ENCODE measurements at places on chromosomes 7 and 10. TPM values are rescaled to one million over a fixed set of nuclear protein-coding genes. Genes with fewer than 3 reads are reported as not detected.

DNA sequence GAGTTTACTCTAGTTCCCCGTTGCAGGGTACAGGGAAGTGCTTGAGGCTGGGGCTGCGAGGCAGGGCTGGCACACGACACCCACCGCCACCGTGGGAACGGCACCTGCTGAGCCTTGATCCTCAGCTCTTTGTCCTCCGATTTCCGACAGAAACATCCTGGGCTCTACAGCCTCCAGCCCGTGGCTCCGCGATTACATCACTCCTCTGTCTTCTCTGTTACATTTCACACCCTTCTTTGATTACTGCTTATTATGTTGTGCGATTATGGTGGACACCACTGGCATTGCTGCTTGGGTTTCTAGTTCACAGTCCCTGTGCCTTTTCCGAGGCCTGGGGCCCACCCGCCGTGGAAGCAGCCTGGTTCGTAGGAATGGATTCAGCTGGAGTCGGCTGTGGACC is 26.9 kb downstream of the FKBP6 start:
- DNase-seq, result no peak
- no peak overlapping the region for H3K4me3 ChIP-seq
- no peaks in the 10 kb centered on the region for H3K27me3 ChIP-seq

DNA sequence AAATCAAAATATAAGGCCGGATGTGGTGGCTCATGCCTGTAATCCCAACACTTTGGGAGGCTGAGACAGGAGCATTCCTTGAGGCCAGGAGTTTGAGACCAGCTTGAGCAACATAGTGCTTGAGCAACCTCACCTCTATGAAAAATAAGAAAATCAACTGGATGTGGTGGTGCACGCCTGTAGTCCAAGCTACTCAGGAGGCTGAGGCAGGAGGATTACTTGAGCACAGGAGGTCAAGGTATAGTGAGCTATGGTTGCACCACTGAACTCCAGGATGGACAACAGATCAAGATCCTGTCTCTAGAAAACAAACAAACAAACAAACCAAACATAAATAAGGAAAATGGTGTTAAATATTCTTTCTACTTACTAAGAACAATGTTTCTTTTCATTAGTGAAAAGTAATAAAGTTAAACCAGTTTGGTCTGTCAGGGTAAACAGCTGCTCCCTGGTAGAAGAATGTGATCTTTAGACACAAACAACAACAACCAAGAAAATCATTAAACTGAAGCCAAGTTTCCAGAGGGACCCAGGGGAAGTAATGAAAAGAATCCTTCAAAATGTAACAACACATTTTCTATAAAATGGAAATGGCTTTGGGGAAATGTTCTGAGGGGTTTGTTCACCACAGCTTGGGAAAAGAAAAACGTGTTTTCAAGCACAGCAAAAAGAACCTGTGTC is 17.5 kb upstream of the BAG3 start:
- no peak for DNase-seq
- H3K4me3 ChIP-seq, result no peak overlapping the region
- H3K36me3 ChIP-seq, result no peaks in the 10 kb centered on the region
- no peaks in the 10 kb centered on the region for H3K27me3 ChIP-seq

GRCh38 chr7:77501192-77501515 is 35.9 kb upstream of the PTPN12 start:
- H3K4me1 ChIP-seq, result no peaks in the 10 kb centered on the region
- no peak overlapping the region for H3K4me3 ChIP-seq
- no peak overlapping the region for H3K27ac ChIP-seq
- no peaks in the 10 kb centered on the region for H3K27me3 ChIP-seq
- no peaks in the 10 kb centered on the region for H3K36me3 ChIP-seq

CCDC146 gene
- total RNA-seq, result 44.9 TPM

CCNJ gene
- total RNA-seq, result 10.6 TPM

DNA sequence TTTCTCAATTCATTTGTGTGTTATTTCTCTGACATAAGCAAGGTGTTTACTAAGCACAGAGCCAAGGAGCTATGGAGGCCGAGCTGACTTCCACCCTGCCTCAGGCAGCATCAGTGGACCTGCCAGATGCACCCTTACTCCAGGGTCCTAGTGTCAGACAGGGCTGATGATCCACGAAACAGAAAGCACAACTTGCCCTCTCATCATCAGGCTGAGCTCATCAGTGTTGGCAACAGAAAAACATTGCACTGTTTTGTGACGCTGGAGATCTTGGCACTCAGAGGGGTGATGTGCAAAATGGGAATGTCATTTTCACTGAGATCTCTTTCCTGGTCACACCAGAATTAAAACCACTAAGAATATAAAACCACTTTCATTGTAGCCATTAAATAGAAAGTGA is 201.8 kb downstream of the GLI3 start:
- H3K4me3 ChIP-seq, result no peak overlapping the region
- no peaks in the 10 kb centered on the region for H3K36me3 ChIP-seq
- DNase-seq, result no peak
- no peaks in the 10 kb centered on the region for H3K4me1 ChIP-seq

DNA sequence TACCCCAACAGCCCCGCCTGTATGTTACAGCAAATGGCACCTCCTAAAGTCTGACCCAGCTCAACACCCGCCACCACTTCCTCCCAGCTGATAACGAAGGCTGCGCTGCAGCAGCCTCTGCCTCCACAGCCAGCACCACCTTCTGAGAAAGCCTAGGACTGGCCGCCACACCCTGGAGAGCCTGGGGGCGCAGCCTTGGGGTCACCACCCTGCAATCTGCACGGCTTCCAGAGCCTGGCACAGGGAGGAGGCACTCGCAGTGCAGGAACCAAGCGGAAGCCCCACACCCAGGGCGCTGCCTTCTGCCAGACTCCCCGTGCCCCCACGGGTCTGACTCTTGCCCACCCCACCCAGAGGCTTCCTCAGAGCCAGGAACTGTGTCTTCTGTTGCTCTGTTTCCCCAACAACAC is 112.5 kb downstream of the MAD1L1 start:
- peaks cover 28% of the 10 kb centered on the region for H3K4me1 ChIP-seq
- no peaks in the 10 kb centered on the region for H3K27me3 ChIP-seq
- H3K27ac ChIP-seq, result no peak overlapping the region
- no peak for DNase-seq
- no peaks in the 10 kb centered on the region for H3K36me3 ChIP-seq

EGR2 gene
- 4.3 TPM for total RNA-seq

OPALIN gene
- total RNA-seq, result not detected

DNA sequence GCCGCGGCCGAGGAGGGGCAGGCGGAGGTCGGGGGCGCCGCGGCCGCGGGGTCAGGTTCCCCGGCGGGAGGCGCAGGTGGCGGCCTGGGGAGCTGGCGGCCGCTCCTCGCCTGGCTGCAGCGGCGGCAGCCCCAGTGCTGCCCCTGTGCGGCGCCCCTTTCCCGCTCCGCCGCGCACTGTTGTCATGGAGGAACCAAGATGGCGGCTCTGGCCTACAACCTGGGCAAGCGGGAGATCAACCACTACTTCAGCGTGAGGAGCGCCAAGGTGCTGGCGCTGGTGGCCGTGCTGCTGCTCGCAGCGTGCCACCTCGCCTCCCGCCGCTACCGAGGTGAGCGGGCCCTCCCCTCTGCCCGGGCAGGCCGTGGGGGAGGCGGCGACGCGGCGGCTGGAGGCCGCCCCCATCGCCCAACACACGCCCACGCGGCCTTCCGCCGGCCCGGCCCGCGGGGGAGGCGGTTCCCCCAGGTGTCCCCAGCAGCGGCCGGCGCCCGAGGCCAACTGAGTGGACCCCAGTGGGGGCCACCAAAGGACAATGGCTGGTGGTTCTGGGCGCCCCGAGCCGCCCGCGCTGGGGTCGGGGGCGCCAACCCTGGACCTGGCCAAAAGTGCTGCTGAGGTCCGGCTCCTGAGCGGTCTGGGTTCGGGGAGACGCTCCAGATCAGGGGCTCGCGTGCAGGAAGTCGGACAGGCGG is 425 bp downstream of the CASD1 start:
- H3K36me3 ChIP-seq, result no peaks in the 10 kb centered on the region
- H3K4me3 ChIP-seq, result peak overlapping the region; percentile 97
- H3K27ac ChIP-seq, result peak overlapping the region; percentile 98
